ENCODE measurements at places on chromosomes 2 and 18. TPM values are rescaled to one million over a fixed set of nuclear protein-coding genes. Genes with fewer than 3 reads are reported as not detected.

Gene CD207
- not detected for total RNA-seq

Gene FAHD2B
- total RNA-seq, result 35.0 TPM

Gene CCDC68
- 1.3 TPM for total RNA-seq

Gene CYRIA
- total RNA-seq, result 2.8 TPM

DNA sequence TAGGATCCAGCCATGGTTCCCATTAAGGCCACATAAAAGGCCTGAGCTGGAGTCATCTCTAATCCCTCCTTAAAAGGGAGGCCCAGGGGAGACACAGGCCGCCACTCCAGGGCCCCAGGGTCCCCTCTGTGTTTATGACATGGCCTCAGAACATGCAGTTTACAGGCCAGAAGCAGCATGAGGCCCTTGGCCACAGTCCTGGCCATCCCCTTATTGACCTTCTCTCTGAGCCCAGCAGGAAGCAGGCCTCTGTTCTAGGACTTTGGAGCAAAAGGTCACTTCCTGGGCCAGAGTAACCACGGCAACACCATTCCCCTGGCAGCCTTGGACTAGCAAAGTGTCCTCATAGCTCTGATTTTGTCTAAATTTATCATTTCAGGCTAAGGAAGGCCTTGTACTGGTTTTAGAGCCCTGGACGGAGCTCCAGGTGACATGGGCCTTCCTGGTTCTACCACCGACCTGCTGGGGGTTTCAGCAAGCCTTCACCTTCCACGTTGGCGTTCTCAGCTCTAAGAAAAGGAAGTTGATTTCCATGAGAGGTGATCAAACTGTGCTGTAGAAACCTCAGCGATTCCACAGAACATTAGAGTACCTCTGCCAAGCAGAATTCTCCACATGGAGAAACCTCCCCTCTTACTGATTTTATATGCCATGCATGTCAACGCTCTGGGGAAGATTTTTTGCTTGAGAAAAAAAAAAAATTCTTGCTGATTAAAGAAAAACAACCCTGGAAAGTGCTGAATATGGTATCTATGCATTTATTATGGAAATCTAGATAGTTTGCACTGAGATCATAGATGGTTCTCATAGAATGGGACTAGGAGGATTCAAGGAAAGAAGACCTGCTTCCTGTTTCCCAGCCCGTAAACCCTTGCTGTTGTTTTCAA is 53.7 kb downstream of the HS1BP3 start:
- peak overlapping the region; percentile 81 for H3K27ac ChIP-seq
- no peaks in the 10 kb centered on the region for H3K27me3 ChIP-seq
- no peaks in the 10 kb centered on the region for H3K36me3 ChIP-seq
- no peak overlapping the region for H3K4me3 ChIP-seq
- H3K4me1 ChIP-seq, result peaks cover 65% of the 10 kb centered on the region

- H3K4me1 ChIP-seq, result no peaks in the 10 kb centered on the region
- DNase-seq, result no peak
- no peaks in the 10 kb centered on the region for H3K36me3 ChIP-seq
- no peak overlapping the region for H3K4me3 ChIP-seq
Observed at GRCh38 chr2:104840156-104840555, 13.8 kb upstream of the POU3F3 start.

- no peak overlapping the region for H3K4me3 ChIP-seq
- peaks cover 10% of the 10 kb centered on the region for H3K4me1 ChIP-seq
- no peaks in the 10 kb centered on the region for H3K36me3 ChIP-seq
- peaks cover 5% of the 10 kb centered on the region for H3K27me3 ChIP-seq
- H3K27ac ChIP-seq, result no peak overlapping the region
Observed at GRCh38 chr2:174014011-174014698, 49.0 kb upstream of the SP3 start.

DNA sequence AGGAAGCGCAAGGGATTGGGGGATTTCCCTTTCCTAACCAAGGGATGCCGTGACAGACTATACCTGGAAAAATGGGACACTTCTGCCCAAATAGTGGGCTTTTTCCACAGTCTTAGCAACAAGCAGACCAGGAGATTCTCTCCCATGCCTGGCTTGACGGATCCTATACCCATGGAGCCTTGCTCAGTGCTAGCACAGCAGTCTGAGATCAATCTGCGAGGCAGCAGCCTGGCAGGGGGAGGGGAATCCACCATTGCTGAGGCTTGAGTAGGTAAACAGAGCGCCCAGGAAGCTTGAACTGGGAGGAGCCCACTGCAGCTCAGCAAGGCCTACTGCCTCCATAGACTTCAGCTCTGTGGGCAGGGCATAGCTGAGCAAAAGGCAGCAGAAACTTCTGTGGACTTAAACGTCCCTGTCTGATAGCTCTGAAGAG is 3.2 kb upstream of the PUS10 start:
- DNase-seq, result no peak
- H3K36me3 ChIP-seq, result peaks cover 20% of the 10 kb centered on the region
- no peak overlapping the region for H3K4me3 ChIP-seq
- H3K27me3 ChIP-seq, result no peaks in the 10 kb centered on the region
- no peak overlapping the region for H3K27ac ChIP-seq
- H3K4me1 ChIP-seq, result no peaks in the 10 kb centered on the region

Data from K562 (cell line).